Esophagus squamous epithelium (tissue), 5 donors: ENCODE measurements at places on chromosomes 16 and 17.

- H3K4me1 ChIP-seq: no peaks in the 10 kb centered on the region
- H3K36me3 ChIP-seq: no peaks in the 10 kb centered on the region
- no peak overlapping the region for H3K4me3 ChIP-seq
- no peaks in the 10 kb centered on the region for H3K27me3 ChIP-seq
- DNase-seq: no peak
- H3K27ac ChIP-seq: no peak overlapping the region
Measured at GRCh38 chr17:53607475-53607874, 215.3 kb upstream of the KIF2B start.

DNA sequence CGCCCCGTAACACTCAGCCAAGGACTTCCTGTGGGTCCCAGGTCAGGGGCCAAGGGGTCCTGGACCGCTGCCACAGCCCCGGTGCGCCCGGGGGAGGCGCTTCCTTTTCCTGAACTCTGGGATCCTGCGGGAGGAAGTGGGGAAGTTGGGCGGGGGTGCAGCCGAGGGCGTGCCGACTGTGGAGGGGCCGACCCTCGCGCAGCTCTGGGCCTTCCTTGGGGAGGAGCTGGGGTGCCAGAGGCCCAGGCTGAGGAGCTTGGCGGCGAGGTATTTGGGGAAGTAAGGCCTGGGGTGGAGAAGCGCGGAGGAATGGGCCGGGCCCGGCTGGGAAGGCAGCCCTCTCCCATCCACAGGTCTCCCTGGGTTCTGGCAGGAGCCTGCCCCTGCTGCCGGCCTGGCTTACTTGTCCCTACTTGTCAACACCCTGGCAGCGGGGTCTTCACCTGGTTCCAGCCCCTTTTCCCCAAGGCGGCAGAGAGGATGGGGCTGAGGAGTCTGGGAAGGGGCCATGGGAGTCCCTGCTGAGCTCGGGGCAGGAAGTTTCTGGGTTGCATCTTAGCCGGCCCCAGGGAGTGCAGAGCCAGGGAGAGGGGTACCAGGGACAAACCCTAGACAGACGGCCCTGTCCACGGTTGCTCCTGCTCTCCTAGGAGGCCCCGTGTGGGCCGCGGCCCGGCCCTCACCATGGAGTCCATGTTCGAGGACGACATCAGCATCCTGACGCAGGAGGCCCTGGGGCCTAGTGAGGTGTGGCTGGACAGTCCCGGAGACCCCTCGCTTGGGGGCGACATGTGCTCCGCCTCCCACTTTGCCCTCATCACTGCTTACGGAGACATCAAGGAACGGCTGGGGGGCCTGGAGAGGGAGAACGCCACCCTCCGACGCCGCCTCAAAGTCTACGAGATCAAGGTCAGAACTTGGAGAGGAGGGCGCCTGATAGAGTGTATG lies 1.7 kb downstream of the TBKBP1 start:
- peak overlapping the region; percentile 98 for H3K4me3 ChIP-seq
- no peak for DNase-seq
- peaks cover 51% of the 10 kb centered on the region for H3K4me1 ChIP-seq
- peak overlapping the region; percentile 95 for H3K27ac ChIP-seq

GRCh38 chr16:27690608-27691007 lies 140.7 kb downstream of the KATNIP start:
- H3K36me3 ChIP-seq: no peaks in the 10 kb centered on the region
- DNase-seq: no peak
- H3K27me3 ChIP-seq: no peaks in the 10 kb centered on the region
- no peaks in the 10 kb centered on the region for H3K4me1 ChIP-seq

DNA sequence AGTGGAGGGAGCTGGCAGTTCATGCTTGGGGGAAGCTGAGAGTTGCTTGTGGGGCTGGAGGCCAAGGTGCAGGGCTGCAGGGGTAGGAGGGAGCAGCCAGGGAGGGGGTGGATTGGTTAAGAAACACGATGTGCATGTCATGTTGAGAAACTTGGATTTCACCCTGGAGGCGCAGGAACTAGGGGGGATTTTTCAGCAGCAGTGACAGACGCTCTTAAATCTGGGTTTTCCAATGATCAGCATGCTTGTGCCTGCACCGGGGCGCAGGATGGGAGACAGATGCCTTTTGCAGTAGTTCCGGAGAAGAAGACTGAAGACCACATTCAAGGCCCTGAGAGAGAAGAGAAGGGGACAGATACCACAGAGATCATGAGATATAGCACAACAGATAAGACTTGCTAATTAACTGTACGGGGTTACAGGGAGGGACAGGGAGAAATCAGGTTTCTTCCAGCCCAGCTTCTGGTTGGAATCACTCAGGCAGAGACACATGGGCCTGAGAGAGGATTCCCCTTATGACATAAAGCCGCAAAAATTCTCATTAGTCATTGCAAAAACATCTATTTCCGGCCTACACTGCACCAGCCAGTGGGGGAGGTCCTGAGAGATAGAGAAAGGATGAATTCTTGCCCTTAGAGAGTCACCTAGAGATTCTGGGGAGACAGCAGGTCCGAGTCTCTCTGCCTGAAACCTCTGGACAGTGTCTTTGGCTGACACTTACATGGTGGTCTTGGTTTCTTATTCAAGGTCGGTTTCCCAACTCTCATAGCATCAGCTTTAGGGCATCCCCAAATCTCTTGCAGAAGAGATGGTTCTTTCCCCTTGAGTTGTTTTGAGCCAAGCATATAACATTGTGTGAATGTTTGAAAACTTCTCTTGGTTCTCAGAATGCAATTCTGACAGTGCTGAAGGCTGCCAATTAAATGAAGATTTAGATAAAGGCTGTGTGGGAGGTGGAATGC lies 27.1 kb downstream of the CDH13 start:
- no peaks in the 10 kb centered on the region for H3K27me3 ChIP-seq
- no peak overlapping the region for H3K4me3 ChIP-seq
- no peak overlapping the region for H3K27ac ChIP-seq
- DNase-seq: no peak
- no peaks in the 10 kb centered on the region for H3K36me3 ChIP-seq
- H3K4me1 ChIP-seq: no peaks in the 10 kb centered on the region

DNA sequence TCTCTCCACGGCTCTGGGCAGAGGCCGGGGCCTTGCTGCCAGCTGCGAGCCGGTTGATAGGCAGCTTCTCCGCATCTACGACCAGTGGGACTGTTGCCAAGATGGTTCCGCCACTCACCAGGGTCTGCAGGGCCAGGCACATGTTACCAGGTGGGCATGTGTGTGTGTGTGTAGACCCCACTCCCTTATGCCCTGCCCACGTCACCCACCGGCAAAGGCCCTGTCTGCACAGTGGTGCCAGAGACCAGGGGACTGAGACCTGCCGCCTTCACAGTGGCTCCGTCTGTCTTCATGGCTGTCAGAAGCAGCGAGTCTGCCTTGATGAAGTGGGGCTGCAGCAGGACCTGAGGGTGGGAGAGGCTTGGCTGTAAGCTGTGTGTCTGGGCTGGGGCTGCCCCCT lies 17.7 kb downstream of the SREBF1 start:
- H3K4me1 ChIP-seq: peaks cover 71% of the 10 kb centered on the region
- peak overlapping the region; percentile 49 for H3K27ac ChIP-seq
- peaks cover 21% of the 10 kb centered on the region for H3K36me3 ChIP-seq
- no peaks in the 10 kb centered on the region for H3K27me3 ChIP-seq

- H3K4me3 ChIP-seq: no peak overlapping the region
- H3K27ac ChIP-seq: no peak overlapping the region
- no peaks in the 10 kb centered on the region for H3K4me1 ChIP-seq
- no peaks in the 10 kb centered on the region for H3K27me3 ChIP-seq
- DNase-seq: no peak
Measured at GRCh38 chr17:51461578-51462004, 201.2 kb downstream of the UTP18 start.

GRCh38 chr17:21001111-21001812 lies 41.5 kb downstream of the USP22 start:
- no peak overlapping the region for H3K4me3 ChIP-seq
- no peak for DNase-seq
- no peaks in the 10 kb centered on the region for H3K4me1 ChIP-seq
- H3K27me3 ChIP-seq: no peaks in the 10 kb centered on the region

GRCh38 chr17:27378482-27379175 lies 77.6 kb upstream of the KSR1 start:
- H3K4me1 ChIP-seq: peaks cover 26% of the 10 kb centered on the region
- no peak overlapping the region for H3K4me3 ChIP-seq
- no peaks in the 10 kb centered on the region for H3K36me3 ChIP-seq
